Stimulated activated CD8-positive, alpha-beta memory T cell treated with anti-CD3 and anti-CD28 coated beads, Interleukin-7, amount 100 ng/mL, for 1 hour (primary cell): ENCODE measurements at places on chromosomes 4 and X.

- no peak for DNase-seq
Observed at GRCh38 chr4:38868059-38868960, 704 bp downstream of the FAM114A1 start.

DNA sequence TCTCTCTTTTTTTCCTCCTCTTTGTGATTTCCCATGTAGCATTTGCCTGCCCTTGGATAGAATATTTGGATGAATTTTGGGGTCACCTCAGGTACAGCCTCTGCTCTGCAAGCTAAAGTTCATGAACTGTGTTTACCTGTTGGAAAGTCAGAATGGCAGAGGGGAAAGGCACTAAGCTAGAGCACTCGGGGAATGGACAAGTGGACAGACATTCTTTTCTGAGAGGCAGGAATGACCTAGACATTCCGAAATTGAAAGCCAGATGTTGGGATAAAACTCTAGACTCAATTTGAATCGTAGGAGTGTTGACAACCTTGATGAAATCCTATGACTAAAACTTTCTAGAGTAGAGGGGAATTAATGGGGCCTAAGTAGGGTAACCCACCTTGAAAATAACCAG, 56.1 kb downstream of the LUZP4 start:
- no peak for DNase-seq

DNA sequence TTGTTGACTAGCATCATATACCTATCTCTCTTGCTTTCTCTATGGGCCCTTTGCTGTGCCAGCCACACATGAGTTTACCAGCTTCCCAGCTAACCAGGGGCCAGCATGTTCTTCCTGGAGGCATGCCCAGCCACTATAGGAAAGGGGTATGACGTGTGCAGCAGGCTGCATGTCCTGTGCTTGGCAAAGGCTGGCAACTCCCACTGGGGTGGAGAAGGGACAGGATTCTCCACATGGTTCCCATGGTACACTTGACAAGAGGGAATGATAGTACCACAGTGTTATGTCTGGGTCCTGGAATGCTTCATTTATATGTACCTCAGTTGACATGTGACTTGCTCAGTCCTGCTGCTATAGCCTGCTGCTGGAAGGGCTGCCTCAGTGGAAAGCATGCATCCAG, 78.8 kb downstream of the TMEM164 start:
- no peak for DNase-seq

DNA sequence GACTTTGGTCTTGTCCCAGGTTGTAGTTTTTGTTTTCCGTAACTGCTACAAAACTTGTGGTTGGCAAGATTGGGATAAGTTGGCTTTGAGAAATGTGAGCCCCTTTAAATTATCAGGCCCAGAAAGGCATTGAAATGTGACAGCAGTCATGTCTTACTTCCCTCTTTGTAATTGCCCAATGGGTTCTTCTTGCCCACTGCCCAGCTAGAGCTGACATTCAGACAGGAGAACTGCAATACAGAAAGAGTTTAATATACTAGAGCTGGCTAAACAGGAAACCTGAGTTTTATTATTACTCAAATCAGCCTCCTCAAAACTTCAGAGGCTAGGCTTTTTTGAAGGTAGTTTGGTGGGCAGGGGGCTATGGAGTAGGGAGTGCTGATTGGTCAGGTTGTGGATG, 288.3 kb downstream of the ZNF674 start:
- DNase-seq = no peak

DNA sequence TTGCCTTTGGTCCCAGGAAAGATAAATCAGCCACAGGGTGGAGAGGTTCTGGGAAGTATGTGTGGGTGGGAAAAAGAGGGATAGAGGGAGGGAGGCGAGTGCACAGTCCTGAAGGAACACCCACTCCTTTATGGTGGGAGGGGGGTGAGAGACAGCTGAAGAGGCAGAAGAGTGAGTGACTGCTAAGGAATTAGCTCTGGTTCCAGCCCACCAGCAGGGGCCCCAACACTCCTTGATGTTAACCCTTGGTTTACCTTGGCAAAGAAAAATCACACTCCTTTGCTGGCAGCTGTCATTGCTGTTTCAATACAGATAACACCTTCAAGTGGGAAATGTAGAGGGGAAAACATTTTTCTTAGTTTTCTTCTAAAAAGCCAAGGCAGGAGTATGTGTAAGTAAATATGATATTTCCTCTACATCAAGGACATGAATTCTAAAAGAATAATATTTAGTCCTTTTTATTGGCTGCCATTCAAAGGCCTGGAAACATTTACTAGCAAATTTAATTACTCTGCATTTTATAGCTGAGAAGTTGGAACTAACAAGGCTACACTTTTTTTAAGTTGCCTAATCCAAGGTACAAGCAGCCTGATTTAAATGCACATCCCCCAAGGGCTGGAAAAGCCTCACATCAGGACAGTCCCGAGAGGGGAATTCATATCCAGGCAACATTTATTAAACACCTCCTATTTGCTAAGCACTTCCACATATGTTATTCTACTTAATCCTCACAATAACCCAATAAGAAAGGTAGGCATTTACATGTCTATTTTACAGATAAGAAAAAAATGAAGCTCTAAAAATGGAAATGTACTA, 81.7 kb downstream of the HS6ST2 start:
- no peak for DNase-seq

GRCh38 chr4:17599826-17600225, 14.6 kb upstream of the MED28 start:
- DNase-seq = no peak

- no peak for DNase-seq
Observed at GRCh38 chrX:152932598-152933175, 34.8 kb downstream of the ZNF185 start.

- no peak for DNase-seq
Observed at GRCh38 chr4:155566354-155566753, 100.3 kb upstream of the GUCY1A1 start.

- DNase-seq = no peak
Observed at GRCh38 chr4:104976262-104976661, 170.4 kb upstream of the TET2 start.

DNA sequence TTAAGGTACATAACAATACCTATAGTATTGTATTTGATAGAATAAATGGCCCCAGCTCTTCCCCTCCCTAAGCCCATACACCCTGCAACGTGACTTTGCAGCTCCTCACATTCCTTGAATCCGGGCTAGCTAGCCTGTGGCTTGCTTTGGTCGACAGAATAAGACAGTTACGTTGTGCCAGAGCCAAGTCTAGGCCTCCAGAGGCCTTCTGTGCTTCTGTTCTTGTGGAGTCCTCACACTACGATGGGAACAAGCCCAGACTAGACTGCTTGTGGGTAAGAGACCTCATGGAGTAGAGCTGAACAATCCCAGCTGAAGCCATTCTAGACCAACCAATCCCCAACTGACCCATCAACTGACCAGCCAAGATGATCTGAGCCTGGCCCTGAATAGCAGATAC, 102.4 kb upstream of the PLAC1 start:
- DNase-seq = no peak

DNA sequence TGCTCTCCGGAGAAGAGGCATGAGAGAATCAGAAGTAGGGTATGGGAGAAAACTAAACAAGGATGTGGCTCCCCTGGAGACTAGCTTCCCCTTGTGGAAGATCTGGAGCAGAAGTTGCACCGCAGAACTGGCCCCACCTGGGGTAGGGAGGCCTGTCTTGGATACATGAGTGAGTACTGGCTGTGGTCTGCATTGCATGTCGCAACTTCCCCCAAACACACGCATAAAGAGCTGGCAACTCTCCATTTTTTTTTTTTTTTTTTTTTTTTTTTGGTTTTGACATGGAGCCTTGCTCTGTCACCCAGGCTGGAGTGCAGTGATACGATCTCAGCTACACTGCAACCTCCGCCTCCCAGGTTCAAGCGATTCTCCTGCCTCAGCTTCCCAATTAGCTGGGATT, 119.9 kb downstream of the EGF start:
- DNase-seq = no peak

DNA sequence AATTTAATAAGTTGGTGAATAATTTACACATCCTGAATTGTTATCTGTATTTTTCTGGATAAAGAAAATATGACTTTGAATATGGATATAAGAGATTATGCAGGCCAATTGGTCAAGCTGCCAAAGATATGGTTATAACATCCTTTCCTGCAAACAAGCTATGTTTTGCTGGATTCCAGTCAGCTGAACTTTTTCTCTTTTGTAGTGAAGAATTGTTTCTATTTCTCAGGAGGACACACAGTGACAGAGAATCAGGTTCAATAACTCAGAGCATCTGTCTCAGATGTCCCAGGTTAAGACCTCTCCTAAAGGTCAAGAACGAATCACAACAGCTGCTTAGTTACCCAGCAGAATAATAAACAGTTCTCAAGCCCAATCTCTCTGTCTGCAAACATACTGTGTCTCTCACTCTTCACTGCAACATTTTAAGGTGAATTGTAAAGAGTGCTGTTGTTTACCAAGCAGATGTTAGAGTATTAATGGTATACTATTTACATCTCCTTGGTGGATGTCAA, 189.5 kb upstream of the ANKRD50 start:
- DNase-seq = no peak

- no peak for DNase-seq
Observed at GRCh38 chr4:139559687-139560086, 3.7 kb upstream of the SETD7 start.

- DNase-seq = no peak
Observed at GRCh38 chr4:2996415-2996814, 33.0 kb downstream of the GRK4 start.

GRCh38 chrX:8278557-8278956, 107.5 kb upstream of the VCX2 start:
- no peak for DNase-seq

GRCh38 chr4:185088899-185089298, 54.2 kb upstream of the SLC25A4 start:
- no peak for DNase-seq

- no peak for DNase-seq
Observed at GRCh38 chr4:31995943-31996901, 1276.1 kb downstream of the PCDH7 start.

- DNase-seq = no peak
Observed at GRCh38 chrX:152038804-152039203, 64.3 kb upstream of the GABRE start.
